GM18507 (cell line): ENCODE measurements at places on chromosomes 3 and 15.

GRCh38 chr3:183692436-183692835, 5.2 kb upstream of the YEATS2 start:
- DNase-seq = no peak

GRCh38 chr3:133023362-133023761, 14.8 kb upstream of the TMEM108 start:
- DNase-seq = no peak

DNA sequence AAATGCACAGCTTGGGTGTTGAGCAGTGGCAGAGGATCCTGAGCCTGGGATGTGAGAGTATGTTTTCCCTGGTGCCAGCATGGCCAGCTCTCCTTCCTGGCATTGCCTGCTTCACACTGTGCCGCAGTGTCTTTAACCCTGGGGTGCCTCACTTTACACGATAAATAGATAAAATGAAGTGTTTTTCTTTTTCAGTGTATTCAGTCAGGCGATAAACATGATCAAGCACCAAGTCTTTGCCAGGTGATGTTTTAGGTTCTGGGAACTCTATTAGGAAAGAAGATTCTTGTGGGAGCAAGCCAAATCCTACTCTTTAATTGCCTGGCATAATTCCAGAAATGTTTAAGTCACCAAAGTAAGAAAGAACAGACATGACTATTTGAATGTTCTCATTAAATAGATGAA, 14.0 kb downstream of the ABHD6 start:
- DNase-seq = no peak

DNA sequence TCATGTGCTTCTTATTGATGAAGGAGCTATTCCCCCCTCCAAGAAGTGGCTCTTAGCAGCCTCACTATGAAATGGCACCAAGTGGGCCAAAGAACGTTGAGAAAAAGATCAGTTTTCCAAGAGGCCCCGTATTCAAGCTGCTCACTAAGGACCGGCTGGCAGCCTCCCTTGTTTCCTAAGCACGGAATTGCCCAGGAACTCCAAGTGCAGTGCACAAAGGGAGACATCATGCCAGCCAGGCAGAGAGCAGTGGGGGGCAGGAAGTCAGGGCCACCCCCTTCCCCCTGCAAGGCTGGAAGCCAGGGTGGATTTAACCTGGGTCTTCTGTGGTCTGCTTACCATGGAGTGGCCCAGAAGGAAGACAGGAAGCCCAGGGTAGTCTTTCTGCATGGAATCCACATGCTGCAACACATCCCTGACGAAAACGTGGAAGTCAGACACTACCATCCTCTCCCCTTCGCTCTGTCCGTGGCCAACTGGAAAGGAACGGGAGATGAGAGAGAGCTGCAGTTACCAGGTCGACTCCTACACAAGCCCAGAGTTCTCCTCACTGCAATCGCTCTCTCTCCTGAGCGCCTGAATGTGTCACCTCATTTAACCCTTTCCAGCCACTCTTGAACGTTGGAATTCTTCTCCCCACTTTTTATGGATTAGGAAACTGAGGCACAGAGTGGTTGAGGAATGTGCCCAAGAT, 49.5 kb downstream of the ABTB1 start:
- no peak for DNase-seq

DNA sequence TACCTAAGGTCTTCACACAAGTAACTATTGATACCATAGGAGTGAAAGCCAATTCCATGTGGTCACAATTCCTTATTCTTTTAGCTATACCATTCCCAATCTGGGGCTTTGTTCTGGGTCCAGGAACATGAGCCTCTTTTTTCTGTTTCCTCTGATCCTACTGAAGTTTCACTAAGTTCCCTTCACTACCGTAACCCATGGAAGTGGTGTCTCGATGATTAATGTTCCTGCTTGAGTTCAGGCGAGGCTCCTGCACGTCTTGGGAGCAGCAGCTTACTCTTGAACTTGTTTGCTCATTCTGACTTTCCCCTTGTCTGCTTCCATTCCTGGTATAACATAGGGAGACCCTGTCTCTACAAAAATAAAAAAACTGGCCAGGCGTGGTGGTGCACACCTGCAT, 23.6 kb downstream of the ZNF592 start:
- no peak for DNase-seq

DNA sequence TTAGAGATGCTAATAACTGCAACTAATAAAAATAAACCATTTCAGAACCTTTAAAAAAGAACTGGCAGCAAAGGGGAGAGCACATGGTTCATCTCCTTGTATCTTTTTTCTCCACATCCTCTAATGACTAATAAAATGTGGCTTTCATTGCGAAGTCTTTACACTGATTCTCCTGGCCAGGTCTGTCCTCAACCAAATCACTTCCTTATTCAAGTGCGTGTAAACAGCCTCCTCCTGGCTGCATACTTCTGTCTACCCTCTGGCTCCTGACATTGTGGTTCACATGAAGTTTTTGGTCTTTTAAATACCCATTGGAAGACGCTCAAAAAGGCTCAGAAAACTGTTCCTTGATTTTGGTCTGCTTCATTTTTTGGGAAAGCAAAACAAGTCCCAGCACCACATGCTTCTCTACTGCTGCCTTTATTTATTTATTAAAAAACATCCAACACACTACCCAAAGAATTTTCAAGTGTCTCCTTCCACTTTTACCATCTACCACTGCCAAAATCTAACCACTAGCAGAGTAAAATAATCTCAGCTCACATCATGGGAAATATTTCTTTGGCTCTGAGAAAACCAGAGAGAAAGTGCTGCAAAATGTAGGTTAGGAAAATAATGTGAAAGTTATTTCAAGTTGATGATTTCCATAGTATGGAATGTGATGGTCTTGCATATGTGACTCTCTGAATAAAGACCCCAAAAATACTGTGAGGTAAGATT, 85.1 kb downstream of the EFL1 start:
- DNase-seq = no peak

DNA sequence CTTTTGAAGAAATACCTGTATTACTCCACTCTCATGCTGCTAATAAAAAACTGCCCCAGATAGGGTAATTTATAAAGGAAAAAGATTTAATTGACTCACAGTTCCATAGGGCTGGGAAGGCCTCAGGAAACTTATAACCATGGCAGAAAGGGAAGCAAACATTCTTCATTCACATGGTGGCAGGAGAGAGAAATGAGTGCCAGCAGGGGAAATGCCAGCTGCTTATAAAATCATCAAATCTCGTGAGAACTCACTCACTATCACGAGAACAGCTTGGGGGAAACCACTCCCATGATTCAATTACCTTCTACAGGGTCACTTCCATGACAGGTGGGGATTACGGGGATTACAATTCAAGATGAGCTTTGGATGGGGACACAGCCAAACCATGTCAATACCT, 18.7 kb downstream of the MFSD1 start:
- DNase-seq = no peak

DNA sequence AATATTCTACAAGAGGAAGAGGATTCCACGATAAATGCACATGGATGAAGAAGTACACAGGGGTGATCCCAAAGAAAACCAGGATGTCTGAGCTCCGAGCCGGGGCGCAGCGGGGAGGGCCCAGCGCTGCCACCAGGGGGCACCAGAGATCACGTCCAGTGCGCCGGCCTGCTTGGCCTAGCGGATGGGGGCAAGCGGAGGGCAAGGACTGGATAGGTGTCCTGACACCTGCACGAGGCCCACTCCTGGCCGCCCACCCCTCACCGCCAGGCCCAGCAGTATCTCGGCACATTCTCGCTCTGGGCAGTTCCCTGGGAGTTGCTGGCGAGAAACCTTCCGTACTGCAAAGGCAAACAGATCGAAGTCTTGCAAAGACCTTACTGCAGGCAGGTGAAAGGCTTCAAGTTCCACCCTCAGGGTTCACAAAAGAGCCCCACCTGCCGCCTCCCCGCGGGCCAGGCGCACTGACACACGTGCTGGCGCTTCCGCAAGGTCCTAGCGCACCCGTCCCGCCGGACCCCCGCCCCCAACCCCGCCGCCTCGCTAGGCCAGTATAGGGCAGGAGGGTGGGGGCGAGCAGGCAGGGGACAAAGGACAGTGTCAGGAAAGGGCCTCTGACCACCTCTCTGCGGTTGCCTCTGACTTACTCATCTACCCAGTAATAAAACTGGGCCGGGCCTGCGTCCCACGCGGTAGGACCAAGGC, 3.3 kb downstream of the ANKRD63 start:
- DNase-seq = peak; percentile 57

- DNase-seq = no peak
Measured at GRCh38 chr3:59247402-59247841, 197.6 kb upstream of the CFAP20DC start.

- DNase-seq = no peak
Measured at GRCh38 chr3:166279636-166280035, 442.4 kb upstream of the BCHE start.

DNA sequence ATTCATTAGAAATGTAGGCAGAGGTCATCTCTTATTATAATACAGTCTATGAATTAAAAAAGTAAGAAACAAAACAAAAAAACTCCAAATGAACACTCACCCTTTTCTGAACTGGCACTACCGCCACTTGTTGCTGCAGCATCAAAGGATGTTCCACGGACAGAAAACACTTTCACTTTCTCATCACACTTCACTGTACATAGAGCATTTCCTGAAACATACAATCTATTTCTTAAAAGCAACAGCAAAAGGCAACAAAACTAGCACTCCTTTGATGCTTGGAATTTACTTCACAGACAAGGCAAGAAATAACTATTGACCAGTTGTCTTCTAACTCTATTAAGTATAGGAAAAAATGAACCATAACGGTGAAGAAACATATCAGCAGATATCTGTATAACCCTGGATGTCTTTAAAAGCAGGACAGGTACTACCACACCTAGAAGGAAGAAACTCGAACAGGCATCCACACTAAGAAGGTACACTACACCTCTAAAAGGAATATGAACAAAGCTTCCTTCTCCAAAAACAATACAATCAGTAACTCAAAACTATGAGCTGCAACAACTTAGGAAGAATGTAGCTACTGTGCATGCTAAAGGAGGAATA, 24.9 kb downstream of the ETFA start:
- peak; percentile 20 for DNase-seq

DNA sequence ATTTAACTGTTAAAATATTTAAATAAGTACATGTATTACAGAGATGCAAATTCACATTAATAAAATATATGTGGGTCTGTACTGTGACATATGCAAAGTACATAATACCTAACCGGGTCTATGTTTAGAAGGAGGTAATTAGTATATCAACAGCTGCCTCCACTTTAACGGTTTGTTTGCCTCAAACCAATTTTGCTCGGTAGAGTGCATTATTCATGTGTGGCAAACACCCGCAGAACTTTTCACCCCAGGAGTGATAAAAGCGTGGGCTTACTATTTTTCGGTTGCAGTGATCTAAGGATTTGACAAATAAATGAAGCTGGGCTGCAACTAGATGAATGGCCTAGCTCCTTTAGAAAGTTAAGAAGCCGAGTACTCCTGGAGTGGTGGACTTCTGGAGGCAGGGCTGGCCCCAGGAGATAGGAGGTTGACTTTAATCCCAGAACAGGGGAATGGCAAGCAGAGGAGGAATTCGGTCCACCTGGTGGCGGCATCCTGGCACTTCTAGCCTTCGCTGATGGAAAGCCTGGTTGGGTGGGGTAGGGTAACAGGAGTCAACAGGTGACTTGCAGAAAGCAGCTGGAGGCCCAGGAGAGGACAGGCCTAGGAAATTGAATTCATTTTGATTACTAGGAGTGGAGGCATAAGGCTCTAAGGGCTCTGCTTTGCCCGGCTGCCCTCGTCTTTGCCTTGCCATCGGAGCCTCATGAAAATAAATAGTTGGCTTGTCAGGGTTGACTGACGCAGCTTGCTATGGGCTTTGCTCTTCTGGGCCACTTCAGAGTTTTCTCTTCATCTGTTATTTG, 2.4 kb downstream of the SLCO3A1 start:
- DNase-seq = no peak

GRCh38 chr3:170809007-170809974, 60.7 kb downstream of the RPL22L1 start:
- DNase-seq = no peak

GRCh38 chr3:148694116-148694515, 3.6 kb upstream of the AGTR1 start:
- no peak for DNase-seq

DNA sequence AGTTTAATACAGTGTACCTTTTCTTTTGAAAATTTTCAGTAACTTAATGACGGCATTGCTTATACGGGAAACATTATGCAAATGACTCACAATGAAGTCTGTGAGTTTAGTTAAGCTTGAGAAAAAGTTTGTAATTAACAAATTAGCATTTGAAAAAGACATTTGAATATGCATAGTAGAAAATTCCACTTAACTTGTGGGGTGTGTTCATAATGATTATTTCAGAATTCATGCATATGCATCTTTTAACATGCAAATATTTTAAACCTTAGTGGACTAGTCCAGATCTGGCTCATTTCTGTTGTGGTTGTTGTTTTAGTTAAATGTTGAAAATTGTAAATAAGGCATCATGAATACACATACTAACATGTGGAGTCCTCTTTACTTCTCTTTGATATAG, 239.4 kb downstream of the ROBO2 start:
- no peak for DNase-seq

DNA sequence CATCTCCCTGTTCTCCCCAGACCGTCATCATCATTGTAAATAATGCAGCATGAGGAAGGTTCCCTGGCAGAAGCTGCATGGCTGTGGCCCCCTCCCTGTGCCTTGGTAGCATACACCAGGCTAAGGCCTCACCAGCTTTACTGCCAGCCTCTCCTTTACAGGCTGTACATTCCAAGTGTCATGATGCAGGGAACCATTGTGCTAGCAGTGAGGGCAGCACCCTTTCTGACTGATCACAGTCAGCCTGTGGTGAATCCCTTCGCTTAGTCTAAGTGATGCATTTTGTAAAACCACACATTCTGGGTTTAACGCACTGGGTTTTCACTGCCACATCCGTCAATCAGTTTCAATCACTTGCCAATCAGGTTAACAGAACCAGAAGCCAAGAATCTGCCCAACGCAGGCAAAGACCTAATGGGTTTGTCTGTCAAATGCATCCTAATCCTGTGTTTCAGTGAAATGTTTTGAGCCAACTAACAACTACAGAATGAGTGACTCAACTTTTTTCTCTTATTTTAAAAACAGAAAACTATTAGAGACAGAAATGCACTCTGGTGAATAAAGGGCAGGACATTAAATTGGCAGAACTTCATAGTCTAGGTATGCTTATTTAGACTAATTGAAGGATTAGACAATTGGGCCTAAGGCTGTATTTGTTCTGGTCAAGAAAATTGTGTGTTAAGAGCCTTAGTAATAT, 225.9 kb upstream of the DPH6 start:
- DNase-seq = no peak

- DNase-seq = no peak
Measured at GRCh38 chr3:115301364-115301860, 154.3 kb upstream of the ZBTB20 start.

DNA sequence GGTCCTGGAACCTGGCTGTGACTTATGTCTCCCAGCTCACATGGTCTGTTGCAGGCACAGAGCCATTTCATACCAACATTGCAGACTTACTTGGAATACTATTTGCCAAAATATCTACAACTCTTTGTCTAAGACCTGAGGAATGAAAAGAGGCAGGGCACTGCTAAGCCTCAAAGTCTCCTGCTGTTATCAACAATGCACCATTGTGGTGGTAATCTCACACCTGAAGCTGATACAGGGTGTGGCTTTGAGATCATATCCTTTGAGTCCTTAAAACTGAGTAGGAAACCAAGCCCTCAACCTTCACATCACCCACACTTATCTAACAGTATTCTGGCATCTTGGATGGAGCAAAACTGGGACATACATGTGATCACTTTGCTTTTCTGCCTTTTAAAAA, 782.0 kb downstream of the EPHA3 start:
- no peak for DNase-seq
